CD4-positive, alpha-beta memory T cell (primary cell): ENCODE measurements at places on chromosomes 7 and 10. TPM values are rescaled to one million over a fixed set of nuclear protein-coding genes. Genes with fewer than 3 reads are reported as not detected.
A peak's percentile ranks its signal among the peaks of the same experiment; 100 is the strongest.

SLC18A3 gene
- total RNA-seq, result not detected

P4HA1 gene
- 18.6 TPM for total RNA-seq

MET gene
- 0.23 TPM for total RNA-seq

ASB10 gene
- total RNA-seq, result not detected

DENND11 gene
- 62.9 TPM for total RNA-seq

DNA sequence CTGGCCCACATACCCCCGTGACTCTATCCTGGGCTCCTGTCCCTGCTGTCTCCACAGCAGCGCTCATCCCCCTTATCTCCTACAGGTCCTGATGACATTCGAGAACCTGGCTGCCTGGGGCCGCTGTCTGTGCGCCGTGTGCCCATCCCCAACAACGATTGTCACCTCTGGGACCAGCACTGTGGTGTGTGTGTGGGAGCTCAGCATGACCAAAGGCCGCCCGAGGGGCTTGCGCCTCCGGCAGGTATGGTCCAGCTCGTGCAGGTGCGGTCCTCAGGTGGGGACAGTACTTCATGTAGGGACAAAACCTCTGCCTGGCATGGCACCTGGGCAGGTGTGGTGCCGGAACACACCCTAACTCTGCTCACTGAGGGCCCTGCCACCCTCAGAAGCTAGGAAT lies 30.4 kb upstream of the LRRC18 start:
- no peak overlapping the region for H3K27ac ChIP-seq
- H3K27me3 ChIP-seq, result no peaks in the 10 kb centered on the region
- H3K4me3 ChIP-seq, result no peak overlapping the region
- no peaks in the 10 kb centered on the region for H3K4me1 ChIP-seq

DNA sequence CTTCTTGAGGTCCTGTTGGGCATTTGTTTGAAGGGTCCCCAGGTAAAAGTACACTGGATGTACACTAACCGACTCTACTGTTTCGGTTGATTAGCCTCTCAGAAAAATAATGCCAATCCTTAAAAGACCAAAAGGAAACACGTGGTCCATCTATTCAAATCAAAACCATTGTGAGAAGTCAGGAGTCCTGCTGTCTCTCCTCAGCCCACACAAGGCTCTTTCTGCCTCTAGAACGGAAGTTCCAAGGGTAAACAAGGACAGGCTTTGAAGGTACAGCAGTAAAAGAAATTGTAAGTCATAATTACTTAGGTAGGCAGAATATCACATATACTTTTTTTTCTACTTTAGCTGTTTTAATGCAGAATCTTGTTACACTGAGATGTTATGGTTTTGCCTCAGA lies 71.7 kb upstream of the TPK1 start:
- no peaks in the 10 kb centered on the region for H3K27me3 ChIP-seq
- H3K36me3 ChIP-seq, result no peaks in the 10 kb centered on the region
- H3K4me1 ChIP-seq, result no peaks in the 10 kb centered on the region
- H3K4me3 ChIP-seq, result no peak overlapping the region

DNA sequence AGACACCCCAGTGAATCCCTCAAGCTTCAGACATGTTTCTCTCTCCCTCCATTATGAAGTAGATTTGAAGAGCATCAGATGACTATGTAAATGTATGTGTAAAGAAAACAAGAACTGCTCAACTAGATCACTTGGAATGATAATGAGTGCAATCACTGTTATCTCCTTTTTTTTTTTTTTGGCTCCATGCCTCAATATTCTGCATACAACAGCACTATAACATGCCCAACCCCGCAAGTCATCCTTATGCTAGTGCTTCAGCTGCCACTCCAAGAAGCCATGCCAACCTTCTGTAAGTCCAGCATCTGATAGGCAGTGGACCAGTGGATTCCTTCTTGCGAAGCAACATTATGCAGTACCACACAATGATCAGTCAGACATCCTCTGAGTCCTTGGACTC lies 133.7 kb downstream of the TFPI2 start:
- DNase-seq, result no peak
- H3K27ac ChIP-seq, result no peak overlapping the region
- H3K27me3 ChIP-seq, result no peaks in the 10 kb centered on the region
- no peak overlapping the region for H3K4me3 ChIP-seq
- no peaks in the 10 kb centered on the region for H3K4me1 ChIP-seq

DNA sequence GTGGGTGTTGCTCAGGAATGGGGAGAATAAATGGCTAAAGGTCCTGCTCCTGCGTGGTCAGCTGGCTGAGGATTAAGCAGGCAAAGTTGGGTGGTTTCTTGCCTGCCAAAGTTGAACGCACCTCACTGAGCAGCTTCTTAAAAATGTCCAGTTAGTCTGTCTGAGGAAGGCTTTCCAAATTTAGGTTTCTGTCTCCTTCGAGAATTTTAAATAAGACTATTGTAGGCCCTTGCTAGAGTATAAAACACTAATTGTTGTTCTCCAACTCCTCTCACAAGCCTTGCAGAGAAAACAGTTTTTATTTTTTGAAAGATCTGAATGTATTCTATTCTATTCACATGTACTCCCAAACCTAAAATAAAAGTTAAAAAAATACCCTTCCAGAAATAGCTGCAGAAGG lies 122.0 kb upstream of the LAMB4 start:
- H3K4me1 ChIP-seq, result no peaks in the 10 kb centered on the region
- H3K27ac ChIP-seq, result no peak overlapping the region
- no peak overlapping the region for H3K4me3 ChIP-seq
- no peaks in the 10 kb centered on the region for H3K27me3 ChIP-seq

DNA sequence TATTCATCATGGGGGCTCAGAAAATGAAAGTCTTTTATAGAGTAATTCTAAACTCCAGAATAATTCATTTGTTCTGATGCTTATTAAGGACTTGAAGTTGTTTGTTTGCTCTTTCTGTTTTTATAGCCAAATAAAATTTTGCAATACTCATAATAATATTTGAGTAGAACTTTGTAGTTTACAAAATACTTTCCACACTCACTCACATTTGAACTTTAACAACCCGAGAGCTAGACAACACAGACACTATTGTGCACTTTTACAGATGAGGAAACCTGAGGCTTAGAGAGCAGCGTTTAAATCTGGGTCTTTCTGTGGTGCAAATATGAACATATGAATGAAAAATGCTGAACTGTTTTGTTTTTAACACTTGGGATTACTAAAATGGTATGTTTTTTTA lies 126.8 kb downstream of the KAT6B start:
- H3K27me3 ChIP-seq, result no peaks in the 10 kb centered on the region
- peaks cover 9% of the 10 kb centered on the region for H3K4me1 ChIP-seq
- DNase-seq, result no peak
- no peaks in the 10 kb centered on the region for H3K36me3 ChIP-seq
- H3K27ac ChIP-seq, result no peak overlapping the region
- H3K4me3 ChIP-seq, result no peak overlapping the region

DNA sequence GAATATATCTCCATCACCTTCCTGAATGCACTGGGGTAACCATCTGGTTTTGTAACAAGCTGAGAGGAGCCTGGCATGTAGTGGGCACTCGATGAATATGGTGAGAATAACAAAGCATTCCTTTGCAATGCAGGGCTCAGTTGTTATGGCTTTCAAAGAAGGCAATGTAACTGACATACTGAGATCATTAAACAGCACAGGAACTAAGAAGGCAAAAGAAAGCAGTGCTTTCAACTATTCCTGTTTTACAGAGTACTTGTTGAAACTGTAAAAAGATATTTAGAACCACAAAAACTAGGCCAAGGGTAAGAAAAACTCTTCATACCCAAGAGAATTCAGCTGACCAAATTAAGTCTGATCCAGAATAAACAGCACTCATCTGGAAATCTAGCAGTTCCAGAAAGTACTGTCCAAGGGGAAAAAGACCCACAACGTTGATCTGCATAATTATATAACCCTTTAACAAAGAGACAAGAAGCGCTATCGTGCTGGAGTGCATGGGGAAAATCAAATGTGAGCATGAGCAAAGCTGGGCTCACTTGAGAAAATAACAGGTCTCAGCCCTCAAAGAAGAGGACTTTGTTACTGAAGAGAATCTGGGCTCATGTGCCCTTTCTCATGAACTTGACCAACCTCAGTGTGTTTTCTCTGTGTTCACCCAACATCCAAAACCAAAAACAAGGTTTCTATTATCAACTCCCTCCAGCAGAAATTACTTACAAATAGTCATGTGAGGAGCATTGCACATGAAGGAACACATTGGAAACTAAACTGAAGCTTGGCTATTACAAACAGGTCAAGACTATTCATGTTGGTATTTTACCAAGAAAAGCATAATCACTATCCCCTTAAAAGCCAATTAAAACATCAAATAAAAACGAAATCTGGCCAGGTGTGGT lies 116.2 kb downstream of the AVL9 start:
- H3K4me3 ChIP-seq, result no peak overlapping the region
- no peaks in the 10 kb centered on the region for H3K4me1 ChIP-seq
- no peaks in the 10 kb centered on the region for H3K27me3 ChIP-seq
- H3K36me3 ChIP-seq, result no peaks in the 10 kb centered on the region
- H3K27ac ChIP-seq, result no peak overlapping the region
- DNase-seq, result no peak

DNA sequence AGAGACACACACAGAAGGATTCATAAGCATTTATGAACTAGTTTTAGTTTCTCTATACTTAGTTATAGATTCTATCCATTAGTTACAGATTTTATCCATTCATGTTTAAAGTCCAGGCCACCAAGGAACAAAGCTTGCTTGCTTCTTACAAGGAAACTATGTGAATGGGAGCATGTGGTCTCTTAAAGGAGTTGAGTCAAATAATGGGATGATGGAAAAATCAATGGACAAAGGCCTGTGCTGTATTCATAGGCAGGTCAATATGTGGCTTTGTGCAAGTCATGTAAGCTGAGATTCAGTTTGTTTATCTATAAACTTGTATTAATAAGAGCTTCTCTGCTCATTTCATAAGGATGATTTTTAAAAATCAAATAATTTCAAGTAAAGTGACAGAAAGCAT lies 172.8 kb upstream of the CDK1 start:
- no peaks in the 10 kb centered on the region for H3K36me3 ChIP-seq
- H3K27ac ChIP-seq, result no peak overlapping the region
- no peak for DNase-seq
- no peaks in the 10 kb centered on the region for H3K4me1 ChIP-seq
- no peak overlapping the region for H3K4me3 ChIP-seq
- no peaks in the 10 kb centered on the region for H3K27me3 ChIP-seq

DNA sequence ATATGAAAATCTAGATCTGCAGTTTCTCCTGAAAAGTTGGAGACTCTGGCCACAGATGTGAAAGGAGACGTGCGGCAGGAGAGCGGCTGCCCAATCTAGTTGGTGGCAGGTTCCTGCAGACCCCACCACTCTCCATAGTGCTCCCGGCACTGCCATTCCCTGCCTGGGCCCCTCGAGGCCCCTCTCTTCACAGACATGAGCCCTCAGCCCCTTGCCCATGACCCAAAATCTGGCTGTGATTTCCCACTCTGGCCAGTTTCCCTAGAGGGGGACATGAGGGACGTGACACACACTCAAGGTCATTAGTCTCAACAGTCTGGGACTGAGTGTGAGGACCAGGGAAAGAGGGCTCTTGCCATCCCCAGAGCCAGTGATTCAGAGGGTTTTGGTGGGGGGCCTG lies 138.7 kb downstream of the PTPN20 start:
- H3K27ac ChIP-seq, result no peak overlapping the region
- no peak overlapping the region for H3K4me3 ChIP-seq
- no peaks in the 10 kb centered on the region for H3K36me3 ChIP-seq

DNA sequence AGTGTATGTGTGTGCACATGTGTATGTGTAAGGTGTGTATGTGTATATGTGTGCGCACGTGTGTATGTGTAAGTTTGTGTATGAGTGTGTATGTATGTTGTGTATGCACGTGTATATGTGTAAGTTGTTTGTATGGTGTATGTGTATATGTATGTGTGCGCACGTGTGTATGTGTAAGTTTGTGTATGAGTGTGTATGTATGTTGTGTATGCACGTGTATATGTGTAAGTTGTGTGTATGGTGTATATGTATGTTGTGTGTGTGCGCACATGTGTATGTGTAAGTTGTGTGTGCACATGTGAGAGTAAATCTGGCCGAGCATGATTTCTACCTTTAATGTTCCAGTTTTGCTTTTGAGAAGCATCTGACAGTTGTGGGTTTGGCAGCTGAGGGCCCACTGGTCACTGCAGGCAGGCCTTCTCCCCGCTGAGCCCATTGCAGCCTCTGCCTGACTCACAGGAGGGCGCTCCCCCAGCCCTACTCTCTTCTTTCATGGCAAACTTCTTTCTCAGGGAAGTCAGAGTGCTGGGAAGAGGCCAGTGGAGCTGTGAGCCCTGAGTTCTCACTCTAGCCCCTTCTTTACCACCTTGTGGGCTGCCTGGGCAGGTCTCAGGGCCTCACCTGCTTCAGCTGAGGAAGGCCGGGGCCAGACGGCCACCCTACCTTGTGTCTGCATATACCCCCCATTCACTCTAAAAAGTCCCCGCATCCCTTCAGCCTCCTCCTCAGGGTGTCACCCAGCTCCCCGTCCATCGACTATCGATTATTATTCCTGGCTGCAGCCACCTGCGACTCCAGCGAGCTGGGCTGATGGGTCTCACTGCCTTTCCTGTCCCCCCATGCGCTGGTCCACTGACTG lies 11.2 kb downstream of the WDR86 start:
- no peaks in the 10 kb centered on the region for H3K36me3 ChIP-seq
- H3K27ac ChIP-seq, result no peak overlapping the region
- DNase-seq, result no peak
- H3K4me1 ChIP-seq, result peaks cover 25% of the 10 kb centered on the region

DNA sequence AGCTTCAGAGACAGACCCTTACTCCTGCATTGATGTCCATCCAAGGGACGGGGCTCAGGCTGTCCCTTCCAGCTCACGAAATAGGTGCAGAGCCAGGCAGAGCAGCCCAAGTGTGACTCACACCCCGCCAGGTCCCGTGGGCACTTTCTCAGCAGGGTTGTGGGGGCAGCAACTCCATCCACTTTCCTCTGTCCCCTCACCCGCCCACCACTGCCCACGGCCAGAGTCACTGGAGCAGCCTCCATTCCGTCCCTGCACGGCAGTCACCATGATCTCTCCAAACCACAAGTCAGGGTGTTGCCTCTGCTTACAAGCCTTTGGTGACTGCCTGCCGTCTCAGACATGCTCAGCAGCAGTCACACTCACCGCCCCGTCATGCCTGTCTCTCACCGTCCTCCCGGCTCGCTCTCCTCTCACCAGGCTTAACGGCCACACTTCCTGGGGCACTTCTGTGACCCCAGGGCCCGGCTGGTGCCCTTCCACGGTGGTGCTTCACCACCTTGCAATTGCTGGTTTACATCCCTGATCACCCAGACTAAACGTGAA lies 39.3 kb downstream of the CALML3 start:
- H3K27me3 ChIP-seq, result no peaks in the 10 kb centered on the region
- H3K36me3 ChIP-seq, result no peaks in the 10 kb centered on the region
- peak; percentile 52 for DNase-seq
- H3K27ac ChIP-seq, result peak overlapping the region; percentile 61
- H3K4me1 ChIP-seq, result peaks cover 33% of the 10 kb centered on the region

GRCh38 chr7:52472006-52472620 lies 563.3 kb upstream of the POM121L12 start:
- no peak overlapping the region for H3K4me3 ChIP-seq
- H3K36me3 ChIP-seq, result no peaks in the 10 kb centered on the region
- no peaks in the 10 kb centered on the region for H3K27me3 ChIP-seq
- no peaks in the 10 kb centered on the region for H3K4me1 ChIP-seq
- no peak for DNase-seq
